ENCODE measurements at places on chromosomes 7 and 10. TPM values are rescaled to one million over a fixed set of nuclear protein-coding genes. Genes with fewer than 3 reads are reported as not detected.

Gene FAM24B
- total RNA-seq: 8.1 TPM

Gene OSBPL3
- total RNA-seq: 25.1 TPM

Gene SDK1
- 1.3 TPM for total RNA-seq

Gene FLNC
- total RNA-seq: 0.05 TPM

Gene ZNF736
- 22.7 TPM for total RNA-seq

Data from activated naive CD4-positive, alpha-beta T cell treated with anti-CD3 and anti-CD28 coated beads for 36 hours (primary cell).